ENCODE measurements at places on chromosomes 1 and 21.

DNA sequence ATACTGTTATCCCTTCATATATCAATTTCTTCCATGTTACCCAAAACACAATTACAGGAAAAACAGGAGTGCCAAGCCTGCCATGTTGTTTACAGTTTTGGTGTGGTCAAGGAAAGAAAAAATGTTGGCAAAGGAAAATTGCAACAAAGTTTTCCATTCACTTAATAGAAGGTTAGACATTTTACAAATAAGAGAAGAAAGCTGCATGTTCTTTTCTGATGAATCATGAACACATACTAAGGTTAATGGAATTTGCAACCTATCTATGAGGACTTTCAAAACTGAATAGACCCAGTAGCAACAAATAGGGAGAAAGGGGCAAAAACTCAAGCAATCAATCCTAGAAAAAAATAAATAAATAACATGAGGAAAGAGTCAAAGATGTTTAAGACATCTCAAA, 556.7 kb downstream of the DPYD start:
- DNase-seq: no peak

DNA sequence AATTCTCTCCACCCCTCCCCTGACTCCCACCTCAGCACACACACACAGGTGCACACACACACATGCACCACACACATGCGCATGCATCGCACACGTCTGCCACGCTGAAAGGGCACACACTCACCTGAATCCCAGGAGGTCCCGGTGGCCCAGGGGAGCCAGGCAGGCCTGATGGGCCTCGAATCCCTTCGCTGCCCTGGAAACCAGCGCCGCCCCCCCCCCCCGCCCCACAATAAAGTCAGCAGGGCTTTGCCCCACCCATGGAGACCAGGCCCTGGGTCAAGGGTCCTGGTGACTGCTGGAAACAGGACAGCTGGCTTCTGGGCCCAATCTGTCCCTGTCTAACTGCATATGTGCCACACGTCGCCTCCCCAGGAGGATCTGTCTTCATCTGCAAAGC, 17.8 kb upstream of the PEF1 start:
- DNase-seq: no peak

GRCh38 chr21:41879190-41879998, at the start of gene PRDM15:
PRDM15 (minus strand) TSS chr21:41879344; CDS start chr21:41860363, 18,981 bp downstream.
- DNase-seq: peak; percentile 92

DNA sequence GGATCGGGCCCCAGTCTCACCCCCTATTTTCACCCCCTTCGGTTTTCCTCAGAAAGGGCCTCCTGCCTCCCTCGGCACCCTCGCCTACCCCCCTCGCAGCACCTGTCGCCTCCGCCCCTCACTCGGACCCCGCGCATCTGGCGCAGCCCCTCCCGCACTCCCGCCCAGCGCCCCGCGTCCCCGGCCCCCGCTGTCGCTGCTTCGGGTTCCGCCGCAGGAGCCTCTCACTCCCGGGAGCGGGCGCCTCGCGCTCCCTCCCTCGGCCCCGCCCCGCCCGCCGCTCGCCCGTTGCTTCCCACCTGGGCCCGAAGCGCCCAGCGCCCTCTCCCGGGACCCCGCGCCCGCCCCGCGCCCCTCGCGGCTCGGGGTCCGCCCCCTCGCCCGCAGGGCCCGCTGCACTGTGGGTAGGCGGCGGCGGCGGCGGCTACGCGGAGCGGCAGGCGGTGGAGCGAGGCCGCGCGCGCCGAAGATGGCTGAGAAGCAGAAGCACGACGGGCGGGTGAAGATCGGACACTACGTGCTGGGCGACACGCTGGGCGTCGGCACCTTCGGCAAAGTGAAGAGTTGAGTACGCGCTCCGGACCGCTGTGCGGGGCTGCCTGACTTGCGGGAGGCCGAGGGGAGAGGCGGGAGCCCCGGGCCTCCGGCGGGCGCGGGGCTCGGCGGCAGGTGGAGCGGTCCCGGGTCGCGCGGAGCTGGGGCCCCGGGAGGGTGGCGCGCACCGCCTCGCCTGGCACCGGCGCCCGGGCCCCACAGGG, at the start of gene PRKAA2:
Gene PRKAA2, plus strand, starts transcription at position 396 of the 758 bp plus-strand sequence. Its CDS starts 74 bp downstream, at position 470.
- peak; percentile 43 for DNase-seq

GRCh38 chr1:21324368-21325141, 34.3 kb upstream of the ECE1 start:
- peak; percentile 96 for DNase-seq

DNA sequence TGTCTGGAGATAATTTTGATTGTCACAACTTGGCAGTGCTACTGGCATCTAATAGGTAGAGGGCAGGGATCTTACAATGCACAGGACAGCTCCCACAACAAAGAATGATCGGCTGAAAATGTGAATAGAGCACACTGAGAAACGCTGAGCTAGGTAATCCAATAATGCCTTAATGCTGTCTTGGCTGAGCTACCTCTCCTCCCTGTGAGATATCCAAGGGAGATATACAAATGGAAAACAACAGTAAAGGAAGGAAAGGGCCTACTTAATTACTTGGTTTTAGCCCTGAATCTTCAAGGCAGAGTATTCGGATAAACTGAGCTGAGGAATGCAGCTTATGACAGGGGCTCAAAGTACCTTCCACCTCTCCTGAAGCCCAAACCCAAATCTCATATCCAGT, 2.9 kb downstream of the DNASE2B start:
- no peak for DNase-seq

GRCh38 chr1:240417317-240417716, 194.6 kb downstream of the GREM2 start:
- no peak for DNase-seq

DNA sequence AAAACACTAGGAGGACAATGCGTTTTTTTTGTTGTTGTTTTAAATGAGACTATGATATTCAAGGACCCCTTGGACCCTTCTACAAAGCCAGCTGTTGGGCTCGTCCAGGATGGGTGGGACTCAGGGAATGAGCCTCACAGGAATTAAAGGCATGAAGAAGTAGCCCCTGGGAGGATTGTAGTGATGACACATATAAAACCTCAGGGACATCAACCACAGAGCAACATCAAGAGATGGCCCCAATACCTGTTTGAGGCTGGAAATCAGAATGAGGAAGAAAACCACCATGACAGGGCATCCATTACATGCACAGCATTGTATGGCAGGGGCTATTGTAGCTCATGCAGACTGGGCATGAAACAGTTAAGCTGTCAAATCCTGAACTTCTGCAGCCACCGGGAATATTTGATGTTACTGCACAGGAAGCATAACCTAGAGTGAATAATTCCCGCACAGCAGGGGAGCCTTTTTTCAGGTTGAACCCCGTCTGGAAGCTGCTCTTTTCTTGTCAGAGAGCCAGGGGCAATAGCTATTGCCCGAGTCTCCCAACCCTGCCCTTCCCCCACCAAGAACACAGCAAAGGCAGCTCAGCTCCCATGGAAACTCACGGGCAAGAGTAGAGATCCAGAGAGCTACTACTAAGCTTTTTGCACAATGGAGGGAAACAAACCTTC, 140.2 kb upstream of the FGGY start:
- no peak for DNase-seq

DNA sequence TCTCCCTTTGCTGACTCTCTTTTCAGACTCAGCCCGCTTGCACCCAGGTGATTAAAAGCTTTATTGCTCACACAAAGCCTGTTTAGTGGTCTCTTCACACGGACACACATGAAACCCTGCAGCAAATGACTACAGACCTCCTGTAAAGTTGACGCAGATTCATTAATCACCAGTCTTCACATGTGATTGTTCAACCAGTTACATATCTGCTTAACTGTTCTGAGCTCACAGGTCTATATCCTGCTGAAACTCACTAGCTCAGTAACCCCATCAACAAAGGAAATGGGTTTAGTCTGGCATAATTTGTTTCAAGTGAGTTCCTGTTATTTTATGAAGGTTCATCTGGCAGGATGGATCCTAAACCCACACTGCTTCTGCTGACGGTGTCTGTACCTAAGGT, 68.4 kb upstream of the GJA8 start:
- DNase-seq: no peak

DNA sequence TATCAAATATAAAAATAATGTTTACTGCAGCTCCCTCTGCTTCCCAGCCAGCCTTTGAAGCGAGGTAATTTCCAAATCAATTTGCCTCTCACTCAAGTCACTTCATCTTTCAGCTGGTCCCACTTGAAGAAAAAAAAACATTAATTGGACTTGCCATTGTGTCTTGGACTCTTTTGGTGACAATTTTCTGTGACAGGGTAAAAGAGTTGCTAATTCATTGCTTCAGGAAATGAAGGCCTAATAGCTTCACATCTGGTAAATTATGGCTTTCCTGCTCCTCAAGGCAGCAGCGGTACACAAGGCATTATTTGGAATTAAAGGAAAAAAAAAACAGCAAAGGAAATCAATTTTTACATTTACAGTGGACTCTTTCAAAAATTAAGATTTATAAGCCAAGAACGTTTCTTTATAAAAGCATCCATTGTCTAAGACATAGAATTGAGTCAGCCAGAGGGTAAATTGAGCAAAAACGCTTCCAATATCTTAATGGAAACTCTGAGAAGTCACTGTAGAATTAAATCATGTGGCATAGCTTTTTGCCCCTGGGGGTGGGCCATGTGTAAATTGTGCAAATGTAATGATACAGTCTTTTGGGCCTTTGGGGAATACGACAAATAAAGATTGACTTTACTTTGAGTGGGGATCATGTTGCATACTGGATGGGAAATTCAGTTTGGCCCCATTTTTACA, 102.5 kb downstream of the LYPLAL1 start:
- no peak for DNase-seq

- no peak for DNase-seq
These were observed 616.8 kb downstream of the RWDD3 start for GRCh38 chr1:95850763-95851162.

DNA sequence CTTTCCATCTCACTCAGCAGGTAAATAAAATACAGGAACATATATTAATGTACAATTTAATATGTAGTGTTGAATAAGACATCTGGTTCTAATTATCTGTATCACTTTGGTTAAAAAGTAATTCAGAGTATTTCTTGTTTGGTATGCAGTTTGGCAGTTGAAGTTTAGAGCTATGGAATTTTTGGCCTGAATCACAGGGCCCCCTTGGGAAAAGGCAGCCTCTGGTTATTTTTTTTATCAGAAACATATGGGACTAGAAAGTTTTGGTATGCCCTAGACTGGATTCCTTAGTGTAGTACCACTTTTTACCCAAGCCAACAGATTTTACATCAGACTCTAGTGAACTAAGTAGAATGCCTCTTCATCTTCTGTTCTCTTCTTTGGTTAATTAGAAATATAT, 26.4 kb downstream of the CNST start:
- DNase-seq: no peak

GRCh38 chr1:921011-921837, 2.5 kb upstream of the SAMD11 start:
- peak; percentile 88 for DNase-seq

DNA sequence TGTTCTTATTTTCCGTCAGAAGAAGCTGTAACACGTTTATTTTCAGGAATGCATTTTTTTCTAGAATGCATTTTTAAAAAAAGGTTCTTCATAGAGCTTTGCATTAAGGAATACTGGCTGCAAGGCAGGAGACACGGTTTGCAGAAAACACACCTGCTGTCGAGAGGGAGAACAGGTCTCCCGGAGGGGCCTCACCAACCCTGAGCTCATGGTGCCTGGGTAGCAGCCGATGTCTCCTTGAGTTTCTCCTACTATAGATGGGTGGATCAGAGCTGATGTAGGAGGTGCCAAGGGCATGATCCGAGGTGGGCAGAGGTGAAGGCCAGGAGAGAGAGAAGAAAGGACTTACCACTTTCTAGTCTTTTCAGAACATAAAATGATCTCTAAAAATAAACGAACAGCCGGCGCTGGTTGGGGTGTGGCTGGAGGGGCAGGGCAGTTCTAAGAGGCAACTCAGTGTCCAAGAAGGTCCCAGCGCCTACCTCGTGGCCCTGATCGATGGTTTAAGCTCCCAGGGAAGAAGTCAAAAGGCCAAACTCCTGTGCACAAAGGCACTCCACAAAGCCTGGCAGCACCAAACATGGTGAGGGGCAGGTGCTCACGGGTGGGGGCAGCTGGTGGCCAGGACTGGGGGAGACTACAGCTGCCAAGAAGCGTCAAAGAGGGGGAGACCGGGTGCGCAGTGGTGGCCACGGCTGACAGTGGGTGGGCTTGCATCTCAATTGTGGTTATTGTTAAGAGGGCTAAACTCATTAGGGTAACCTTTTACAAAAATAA, 12.2 kb downstream of the MORN1 start:
- no peak for DNase-seq

DNA sequence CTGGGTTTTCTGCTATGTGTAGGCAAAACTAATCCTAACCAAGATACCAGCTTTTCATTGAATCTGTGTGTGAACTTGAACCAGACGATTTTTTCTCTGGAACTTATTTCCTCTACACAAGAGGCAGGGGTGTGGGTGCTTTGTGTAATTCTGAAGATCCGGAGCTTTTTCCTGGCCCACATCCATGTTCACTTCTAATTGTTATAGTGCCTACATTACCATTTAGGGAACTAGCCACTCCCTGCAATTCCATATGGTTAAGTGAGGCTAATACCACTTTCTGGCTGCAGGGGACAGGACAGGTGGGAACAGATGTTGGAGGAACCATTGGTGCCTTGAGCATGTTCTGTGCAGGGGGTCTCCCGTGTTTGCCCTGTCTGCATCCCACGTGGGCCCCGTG, 83.4 kb upstream of the FMN2 start:
- DNase-seq: no peak

DNA sequence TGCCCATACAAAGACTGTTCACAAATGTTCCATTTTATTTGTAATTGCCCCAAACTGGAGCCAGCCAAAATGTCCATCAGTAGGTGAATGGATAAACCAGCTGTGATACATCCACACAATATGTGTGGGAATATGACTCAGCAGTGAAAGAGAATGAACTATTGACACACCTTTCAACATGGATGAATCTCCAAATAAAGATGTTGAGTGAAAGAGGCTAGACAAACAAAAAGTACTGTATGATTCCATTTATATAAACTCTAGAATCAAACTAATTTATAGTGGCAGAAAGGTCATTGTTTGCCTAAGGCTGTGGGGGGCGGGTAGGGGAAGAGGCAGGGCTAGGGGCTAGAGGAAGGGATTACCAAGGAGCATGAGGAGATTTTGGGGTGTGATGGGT, 4.5 kb downstream of the DHCR24 start:
- DNase-seq: no peak

DNA sequence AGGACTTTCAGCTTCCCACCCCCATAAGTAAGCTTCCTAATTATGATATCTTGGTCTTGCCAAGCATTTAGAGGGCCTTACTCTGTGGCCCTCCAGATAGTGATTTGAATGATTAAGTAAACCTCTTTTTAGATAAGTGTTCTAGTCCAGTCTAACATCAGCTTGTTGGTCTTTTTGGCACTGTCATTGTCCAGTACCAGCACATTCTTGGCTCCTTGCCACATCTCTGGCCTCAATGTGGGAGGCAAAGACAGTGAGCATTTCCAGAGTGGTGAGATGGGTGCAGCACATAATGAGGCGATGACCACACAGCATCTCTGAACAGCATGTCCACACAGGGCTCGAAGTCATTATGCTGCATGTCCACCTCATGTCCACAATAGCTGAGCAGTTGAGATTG, 6.1 kb downstream of the CAPZA1 start:
- DNase-seq: peak; percentile 47
